Stimulated activated CD8-positive, alpha-beta memory T cell treated with anti-CD3 and anti-CD28 coated beads, Interleukin-15, amount 100 ng/mL, for 4 hours (primary cell): ENCODE measurements at places on chromosomes 3 and 15.

- no peak for DNase-seq
Observed at GRCh38 chr3:124928333-124929202, 6.0 kb downstream of the MUC13 start.

GRCh38 chr3:134079111-134079547 lies 49.4 kb upstream of the SLCO2A1 start:
- no peak for DNase-seq

DNA sequence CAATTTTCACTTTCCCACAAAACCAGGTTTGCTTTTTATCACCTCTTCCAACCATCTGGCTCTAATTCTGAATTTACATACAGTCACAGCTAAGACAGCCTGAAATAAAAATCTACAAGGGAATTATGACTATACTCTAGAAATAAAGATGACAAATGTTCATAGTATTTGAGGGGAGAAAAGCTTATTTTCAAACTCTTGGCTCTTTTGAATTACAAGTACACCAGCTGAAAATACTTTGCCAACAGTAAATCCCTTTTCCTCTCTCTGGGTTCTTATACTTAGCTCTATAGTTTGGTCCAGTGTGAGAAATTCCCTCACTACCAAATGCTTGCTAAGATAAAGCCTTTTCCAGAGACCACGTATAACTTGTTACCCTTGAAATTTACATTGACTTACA lies 1037.9 kb downstream of the ROBO1 start:
- DNase-seq, result no peak

DNA sequence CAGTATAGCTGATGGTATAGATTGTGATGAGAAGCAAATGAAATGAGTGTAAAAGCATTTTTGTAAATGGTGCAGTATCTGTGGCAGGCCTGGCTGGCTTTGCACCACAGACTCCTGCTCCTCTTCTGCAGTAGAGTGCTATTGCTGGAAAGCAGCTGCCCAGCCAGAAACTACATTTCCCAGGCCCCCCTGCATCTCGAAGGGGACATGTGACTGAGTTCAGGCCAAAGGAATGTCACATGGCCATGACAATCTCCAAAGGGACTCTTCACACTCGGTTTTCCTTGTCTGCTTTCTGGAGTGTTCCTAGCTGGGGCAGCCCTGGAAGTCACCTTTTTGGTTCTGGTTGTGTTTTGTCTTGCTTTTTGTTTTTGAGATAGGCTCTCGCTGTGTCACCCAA lies 277.1 kb downstream of the SUCLG2 start:
- DNase-seq, result no peak

GRCh38 chr3:59446775-59447465 lies 397.1 kb upstream of the CFAP20DC start:
- DNase-seq, result no peak

GRCh38 chr3:35028157-35028556 lies 611.2 kb upstream of the ARPP21 start:
- DNase-seq, result no peak

GRCh38 chr3:41652931-41653330 lies 309.0 kb downstream of the ULK4 start:
- DNase-seq, result no peak

DNA sequence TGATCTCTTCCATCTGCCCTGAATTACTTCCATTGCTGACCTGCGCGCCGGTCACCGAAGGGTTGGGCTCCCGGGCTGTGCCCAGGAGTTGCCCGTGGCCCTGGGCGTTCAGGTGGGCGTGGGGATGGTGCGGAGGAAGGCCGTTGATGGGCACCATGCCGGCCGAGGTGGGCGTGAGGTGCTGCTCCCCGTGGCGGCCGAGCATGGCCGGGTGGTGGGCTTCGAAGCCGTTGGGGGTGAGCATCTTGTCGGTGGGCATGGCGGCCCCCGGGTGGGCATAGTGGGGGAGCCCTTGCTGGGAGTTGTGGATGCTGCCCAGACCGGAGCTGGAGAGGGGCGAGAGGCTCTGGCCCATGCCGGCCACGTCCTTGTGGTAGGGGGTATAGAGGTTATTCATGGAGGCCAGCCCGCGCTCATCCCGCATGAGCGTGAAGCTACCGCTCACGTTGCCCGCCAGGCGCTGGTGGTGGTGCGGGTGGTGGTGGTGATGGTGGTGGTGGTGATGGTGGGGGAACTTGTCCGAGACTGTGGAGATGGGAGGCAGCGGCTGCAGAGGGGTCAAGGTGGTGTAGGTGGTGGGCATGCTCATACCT lies 1.0 kb downstream of the ONECUT1 start:
- no peak for DNase-seq

DNA sequence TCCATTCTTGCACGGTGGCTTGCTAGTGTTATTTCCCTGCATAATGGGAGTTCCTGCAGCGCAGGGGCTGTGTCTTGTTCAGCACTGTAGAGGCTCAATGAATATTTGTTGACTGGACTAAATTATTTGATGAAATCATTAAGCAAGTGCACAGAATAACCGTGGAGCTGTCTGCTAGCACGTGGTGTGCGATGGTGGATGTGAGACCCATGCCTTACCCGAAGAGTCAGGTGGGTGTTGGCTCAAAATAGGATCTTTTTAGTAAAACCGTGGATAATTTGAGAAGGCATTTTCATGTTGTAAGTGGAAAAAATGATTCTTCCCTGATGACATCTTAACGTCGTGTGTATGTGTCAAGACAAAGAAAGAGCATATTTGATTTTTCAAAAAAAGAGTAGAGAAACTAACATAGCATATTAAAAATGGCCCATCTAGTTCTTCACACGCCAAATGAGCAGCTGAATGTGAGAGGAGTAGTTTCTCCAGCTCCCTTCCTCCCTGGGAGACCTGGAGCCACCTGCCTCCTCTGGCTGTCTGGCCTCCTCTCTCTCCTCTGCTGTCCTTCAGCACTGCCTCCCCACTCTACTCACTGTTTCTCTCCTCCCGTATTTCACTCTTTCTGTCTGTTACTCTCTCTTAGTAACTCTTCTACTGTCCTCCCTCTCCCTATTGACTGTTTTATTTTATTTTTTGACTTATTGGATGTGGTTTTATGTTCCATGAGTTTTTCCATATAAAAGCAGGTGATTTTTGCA lies 6.3 kb downstream of the FAM81A start:
- DNase-seq, result no peak

DNA sequence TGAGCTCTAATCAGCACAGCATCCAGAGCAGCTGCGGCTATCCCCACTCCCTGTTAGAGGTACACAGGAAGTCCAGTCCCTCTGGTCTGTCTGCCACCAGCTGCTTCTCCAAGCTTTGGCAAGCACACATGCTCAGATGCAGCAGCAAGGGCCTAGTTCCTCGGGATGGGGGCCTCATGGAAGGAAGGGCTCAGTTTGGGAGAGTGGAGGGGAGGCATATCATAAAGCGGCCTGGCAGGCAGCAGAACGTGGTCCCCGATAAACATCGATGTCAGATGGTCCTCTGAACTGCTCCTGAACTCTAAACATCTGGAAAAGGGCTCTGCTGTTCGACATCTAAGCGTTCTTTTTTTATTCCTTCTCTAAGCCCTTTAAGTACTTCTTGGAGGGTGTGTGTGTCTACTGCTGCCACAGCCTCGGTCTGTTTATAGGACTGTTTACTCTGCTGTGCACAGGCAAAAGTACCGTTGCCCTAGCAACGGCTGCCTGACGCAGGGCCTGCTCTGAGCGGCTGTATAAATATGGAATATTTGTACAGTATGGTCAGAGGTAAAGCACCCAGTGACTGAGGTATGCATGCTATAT lies 74.6 kb downstream of the PRICKLE2 start:
- no peak for DNase-seq

GRCh38 chr15:30929064-30929669 lies 25.5 kb downstream of the FAN1 start:
- DNase-seq, result no peak

GRCh38 chr3:71753701-71754609 lies at the start of gene GPR27:
Gene GPR27, plus strand, starts transcription at chr3:71753855. Its CDS starts 195 bp downstream, at chr3:71754050.
- no peak for DNase-seq

DNA sequence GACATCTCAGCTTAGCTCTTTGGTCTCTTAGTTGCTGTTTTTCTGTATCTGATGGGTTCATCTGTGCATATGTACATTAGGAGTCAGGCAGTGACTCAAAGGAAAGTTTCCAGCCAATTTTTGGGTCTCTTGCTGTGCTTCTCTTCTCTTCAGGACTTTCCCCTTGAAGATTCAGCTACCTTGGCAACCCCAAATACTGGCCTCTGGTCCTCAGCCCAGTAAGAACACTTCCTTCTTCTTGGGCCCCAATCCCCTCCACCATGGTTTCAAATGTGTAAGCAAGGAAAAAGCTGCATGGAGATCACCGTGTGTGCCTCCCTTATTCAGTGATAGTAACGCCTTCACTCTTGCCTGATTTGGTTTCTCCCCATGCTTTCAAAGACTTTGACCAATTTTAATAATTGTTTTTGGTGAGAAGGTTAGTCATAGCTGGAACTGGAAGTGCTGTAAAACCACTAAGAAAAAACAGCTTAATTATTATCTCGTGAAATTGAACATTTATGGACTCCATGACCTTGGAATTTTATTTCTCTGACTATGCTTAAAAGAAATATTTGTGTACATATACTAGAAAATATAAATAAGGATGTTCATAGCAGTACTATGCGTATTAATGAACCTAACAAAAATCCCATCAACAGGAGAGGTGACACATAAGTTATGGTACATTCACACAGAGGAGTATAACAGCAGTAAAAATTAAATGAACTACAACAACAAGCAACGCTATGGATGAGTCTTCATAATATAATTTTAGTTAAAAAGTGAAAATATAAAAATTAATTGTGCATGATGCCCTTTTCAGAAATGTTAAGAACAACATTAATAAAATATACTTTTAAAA lies 125.3 kb upstream of the BCL6 start:
- DNase-seq, result no peak

DNA sequence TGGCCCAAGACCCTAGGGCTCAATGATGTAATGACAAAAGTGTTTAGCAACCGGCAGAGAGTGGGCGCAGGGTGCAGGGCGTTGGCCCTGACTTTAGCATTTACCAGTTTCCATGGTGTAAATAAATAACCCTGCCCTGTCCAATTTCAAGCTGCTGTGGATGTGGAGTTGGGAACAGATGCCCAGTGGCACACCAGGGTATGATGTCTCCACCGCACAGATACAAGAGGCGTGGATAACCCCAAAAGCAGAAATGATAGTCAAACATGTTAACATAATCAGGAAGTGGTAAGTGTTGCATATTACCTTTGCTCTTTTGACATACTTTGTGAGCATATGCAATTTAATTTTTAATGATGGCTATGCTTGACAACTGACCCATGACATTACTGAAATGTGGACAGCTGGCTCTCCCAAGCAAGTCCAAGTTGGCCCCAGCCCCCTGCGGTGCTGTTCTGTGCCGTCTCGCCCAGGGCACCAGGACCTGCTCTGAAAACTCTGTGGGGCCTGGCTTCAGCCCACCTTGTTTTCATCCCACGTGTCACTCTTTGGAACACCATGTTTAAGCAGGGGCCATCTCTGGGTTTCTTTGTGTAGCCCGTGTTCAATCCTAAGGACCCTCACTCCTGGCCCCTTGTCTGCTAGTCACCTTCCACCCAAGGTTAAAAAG lies 10.8 kb upstream of the ANPEP start:
- DNase-seq, result no peak

GRCh38 chr15:37079726-37080125 lies 20.6 kb downstream of the MEIS2 start:
- no peak for DNase-seq

GRCh38 chr3:46893146-46893748 lies 15.7 kb downstream of the PTH1R start:
- no peak for DNase-seq

DNA sequence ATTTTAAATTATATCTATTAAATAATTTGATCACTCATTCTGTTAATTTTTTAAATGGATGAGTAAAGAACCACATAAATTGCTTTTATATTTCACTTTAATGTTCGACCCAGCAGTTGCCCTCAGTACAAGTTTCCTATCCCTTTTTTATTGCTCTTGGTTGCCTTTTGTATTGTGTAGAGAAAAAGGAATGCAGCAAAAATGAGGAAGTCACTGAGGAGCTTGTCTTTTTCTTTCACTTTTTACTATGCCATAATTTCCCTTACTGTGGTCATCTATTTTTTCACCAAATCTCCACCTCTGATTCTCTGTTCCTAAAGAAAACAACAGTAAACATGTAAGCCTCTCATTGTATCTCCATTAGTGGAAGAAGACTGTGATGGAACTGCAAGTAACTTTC lies 122.7 kb downstream of the B3GALNT1 start:
- no peak for DNase-seq

- no peak for DNase-seq
Observed at GRCh38 chr15:39621210-39621609, 40.3 kb downstream of the THBS1 start.
